ENCODE measurements at places on chromosomes 4 and X.

GRCh38 chrX:44891642-44892041, 18.7 kb downstream of the KDM6A start:
- DNase-seq = no peak

GRCh38 chr4:169099771-169100180, 89.7 kb upstream of the CBR4 start:
- no peak for DNase-seq

GRCh38 chr4:120508036-120508435, 414.5 kb downstream of the PRDM5 start:
- no peak for DNase-seq

DNA sequence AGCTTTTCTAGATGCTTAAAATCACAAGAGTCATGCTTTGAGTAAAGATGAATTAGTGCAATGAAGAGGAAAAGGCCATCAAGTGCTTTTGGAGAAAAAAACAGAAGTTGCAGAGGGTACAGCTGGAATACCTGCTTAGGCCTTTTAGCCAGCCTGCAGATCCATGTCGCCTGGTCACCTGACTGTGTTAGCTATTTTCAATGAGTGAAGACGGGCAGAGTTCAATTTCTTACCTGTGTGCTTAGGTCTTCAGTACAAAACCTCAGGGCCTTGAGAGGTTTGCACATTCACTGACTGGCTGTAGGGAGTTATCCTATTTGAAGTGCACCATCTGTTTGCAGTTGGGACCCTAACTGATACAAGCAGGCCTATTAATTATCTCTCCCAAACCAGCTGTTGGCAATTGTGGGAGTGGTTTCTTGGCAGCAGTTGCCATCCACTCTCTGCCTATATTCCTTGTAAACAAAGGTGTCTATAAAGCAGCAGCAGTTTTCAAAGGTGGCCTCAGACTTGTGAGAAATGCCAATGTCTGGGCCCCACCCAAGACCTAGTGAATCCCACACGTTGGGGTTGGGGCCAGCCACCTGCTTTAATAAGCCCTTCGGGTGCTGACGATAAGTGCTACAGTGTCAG, 16.3 kb upstream of the FAT1 start:
- DNase-seq = no peak

- no peak for DNase-seq
These were observed 325.0 kb upstream of the HAND2 start for GRCh38 chr4:173855015-173855414.

DNA sequence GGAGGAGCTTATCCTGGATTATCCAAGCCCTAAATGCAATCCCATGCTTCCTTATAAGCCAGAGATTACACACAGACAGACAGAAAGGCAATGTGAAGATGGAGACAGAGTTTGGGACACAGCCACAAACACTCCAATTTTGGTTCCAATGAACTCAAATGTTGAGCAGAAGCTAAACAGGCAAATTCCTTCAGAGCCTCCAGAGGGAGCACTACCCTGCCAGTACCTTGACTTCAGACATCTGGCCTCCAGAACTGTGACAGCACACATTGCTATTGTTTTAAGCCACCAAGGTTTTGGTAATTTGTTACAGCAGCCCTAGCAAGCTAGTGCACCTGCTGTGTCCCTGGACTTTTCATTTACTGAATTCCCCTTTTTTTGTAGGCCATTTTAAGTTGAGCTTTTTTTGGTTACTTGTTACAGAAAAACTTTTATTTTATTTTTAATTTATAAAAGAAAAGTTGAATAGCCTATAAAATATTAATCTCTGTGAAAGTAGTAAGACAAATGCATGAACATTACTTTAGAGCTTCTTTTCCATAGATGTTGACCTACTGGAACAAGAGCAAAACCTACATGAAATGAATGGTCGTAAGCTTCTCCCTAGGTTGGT, 33.4 kb upstream of the SRD5A3 start:
- DNase-seq = peak; percentile 28
